ENCODE measurements at places on chromosomes 3 and 15.

GRCh38 chr3:191441687-191442086 is 19.3 kb upstream of the PYDC2 start:
- DNase-seq = no peak

DNA sequence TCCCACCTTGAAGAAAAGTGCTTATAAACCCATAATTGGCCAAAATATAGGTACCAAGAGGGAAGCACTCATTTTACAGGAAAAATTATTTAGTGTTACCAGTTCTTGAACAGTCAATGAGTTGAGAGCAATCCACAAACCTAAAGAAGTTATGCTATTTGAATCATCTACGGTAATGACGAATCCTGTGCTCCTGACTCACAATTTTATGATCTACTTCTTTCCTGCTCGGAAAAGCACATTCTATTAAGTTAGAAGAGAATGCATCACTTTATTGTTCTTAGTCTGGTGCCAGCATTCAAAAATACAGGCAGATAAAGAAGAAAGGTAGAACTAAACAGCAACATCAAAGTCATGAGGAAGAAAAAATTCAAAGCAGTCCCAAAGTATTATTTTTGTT is 33.2 kb downstream of the CHRM5 start:
- DNase-seq = no peak

DNA sequence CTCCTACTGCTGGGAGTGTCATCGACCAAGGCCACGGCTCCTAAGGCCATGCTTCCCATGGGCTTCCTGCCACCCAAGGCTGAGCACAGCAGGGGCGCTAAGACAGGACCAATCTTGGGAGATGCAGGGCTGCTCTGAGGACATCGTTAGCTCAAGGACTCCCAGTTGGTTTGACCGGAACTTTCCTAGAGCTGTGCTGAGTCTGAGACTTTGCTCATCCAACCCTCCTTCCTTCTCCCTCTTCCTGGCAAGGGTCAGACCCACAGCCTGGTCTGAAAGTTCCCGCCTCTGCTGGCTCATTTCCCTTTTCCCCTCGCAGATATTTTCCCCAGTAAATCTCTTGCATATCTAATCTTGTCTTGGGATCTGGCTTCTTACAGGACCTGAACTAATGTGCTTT is 57.2 kb downstream of the EPHB3 start:
- DNase-seq = no peak

DNA sequence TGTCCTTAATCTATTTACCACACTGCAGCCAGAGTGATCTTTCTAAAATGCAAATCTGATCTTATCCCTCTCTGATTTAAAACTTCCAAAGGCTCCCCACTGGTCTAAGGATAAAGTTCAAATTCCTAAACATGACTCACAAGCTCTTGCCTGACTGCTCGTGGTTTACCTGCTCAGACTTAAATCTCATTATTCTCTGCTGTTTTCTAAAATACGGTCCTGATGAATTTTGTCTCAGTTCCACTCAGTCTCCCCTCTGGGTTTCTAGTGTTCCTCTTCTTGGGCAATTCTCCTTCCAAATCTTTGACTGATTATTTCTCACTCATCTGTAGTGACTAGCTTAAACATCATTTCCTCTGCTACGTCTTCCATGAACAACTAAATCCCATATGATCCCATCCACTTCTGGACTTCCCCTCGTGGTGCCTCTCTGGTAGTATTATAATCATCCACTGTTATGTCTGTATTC is 108.3 kb downstream of the P3H2 start:
- DNase-seq = no peak

GRCh38 chr3:16890597-16891333 is 6.0 kb downstream of the PLCL2 start:
- no peak for DNase-seq

GRCh38 chr3:68378631-68379030 is 553.7 kb downstream of the TAFA4 start:
- no peak for DNase-seq

All from SJSA1 (cell line).